ENCODE measurements at places on chromosomes 12 and 14. TPM values are rescaled to one million over a fixed set of nuclear protein-coding genes. Genes with fewer than 3 reads are reported as not detected.
A peak's percentile ranks its signal among the peaks of the same experiment; 100 is the strongest.

- no peak for DNase-seq
These were observed 68.0 kb downstream of the GALNT4 start for GRCh38 chr12:89456565-89456964.

DNA sequence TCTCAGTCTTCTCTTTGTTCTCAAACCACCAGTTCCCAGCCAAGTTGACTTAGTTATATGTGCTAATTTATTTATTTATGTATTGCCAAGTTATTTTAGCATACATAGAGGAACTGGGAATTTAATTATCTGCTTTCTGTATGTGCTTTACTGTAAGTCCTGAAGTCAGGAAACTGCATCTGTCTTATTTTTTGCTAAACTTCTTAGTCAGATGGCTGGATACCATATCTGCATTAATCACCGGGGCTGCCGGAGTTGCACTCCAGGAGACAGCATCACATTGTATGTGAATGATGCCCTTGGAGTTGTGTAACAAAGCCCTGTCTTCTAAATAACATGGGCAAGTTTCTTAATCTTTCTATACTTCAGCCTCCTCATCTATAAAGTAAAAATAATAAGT, 96.2 kb downstream of the MON2 start:
- peak; percentile 81 for DNase-seq

DNA sequence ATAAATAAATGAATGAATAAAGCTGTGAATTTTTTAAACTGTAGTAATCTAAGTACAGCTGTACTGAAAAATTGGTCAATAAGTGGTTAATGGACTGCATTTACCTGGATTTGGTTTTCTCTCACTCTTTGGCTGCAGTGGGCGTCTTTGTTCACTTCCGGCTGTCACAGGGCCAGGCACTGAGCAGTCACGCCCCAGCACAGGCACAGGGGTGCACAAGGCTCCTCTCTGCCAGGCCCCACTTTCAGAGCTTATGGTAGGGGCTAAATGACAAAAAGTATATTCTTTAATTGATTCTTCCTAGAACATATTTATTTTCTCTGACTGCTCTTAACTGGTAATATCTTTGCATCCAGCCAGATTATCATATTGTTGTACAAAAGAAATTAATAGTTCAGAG, 70.6 kb upstream of the DYNC1H1 start:
- DNase-seq: no peak

- peak; percentile 64 for DNase-seq
These were observed 29.7 kb downstream of the R3HDM2 start for GRCh38 chr12:57401165-57401564.

CCDC88C gene
- not detected for total RNA-seq

GMPR2 gene
- total RNA-seq: 53.6 TPM

Data from fibroblast of the aortic adventitia (primary cell).